Coronary artery (tissue), 2 donors: ENCODE measurements at places on chromosomes 3 and 15.

DNA sequence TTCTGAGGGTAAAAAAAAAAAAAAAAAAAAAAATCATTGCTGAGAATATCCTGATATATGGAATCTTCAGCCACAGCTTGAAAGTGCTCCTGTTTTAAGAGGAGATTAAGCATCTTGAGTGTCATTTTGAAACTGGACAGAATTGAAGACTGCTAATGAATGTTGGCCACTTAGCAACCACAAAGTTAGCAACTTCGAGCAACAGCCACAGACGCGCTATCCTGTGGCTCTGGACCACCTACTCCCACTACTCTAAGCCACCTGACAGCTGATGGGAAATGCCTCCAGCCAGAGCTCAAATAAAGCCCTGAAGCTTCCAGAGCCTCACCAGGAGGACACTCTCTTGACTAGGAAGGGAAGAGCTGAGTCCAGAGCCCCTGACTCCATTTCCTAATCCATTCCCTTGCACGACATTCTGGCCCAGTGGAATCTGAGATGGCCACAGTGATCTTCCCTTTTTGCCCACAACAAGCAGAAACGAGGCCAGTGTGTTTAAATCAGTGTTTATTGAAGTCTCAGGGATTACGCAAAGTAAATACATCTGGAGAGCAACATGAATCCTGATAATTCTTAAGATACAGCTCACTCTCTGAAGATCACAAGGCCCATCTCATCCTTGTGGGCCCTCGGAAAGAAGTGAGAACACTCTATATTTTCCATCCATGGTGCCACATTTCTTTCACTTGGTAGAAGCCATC, 58.6 kb downstream of the TMEM212 start:
- no peak for DNase-seq

GRCh38 chr3:53255423-53255774, 423 bp downstream of the TKT start:
- no peak for DNase-seq

DNA sequence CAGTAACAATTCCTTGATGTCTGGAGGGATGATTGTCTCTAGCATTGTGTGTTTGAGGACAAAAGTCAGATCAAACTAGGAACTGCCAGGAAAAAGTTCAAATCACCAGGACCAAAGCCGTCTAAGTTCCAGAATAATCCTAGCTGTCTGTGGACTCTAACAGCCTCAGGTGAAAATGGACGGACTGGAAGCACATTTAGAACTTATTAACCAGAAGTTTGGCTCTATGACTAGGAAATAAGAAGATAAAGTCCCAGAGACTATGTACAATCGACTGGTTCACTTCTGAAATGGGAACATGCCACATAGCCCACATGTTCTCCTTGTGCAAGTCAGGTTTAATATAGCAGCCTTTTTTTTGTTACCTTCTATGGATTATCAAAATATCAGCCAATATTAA, 50.6 kb upstream of the SGO1 start:
- DNase-seq: no peak

- no peak for DNase-seq
These were observed 31.5 kb upstream of the LDHAL6B start for GRCh38 chr15:59174835-59175831.

DNA sequence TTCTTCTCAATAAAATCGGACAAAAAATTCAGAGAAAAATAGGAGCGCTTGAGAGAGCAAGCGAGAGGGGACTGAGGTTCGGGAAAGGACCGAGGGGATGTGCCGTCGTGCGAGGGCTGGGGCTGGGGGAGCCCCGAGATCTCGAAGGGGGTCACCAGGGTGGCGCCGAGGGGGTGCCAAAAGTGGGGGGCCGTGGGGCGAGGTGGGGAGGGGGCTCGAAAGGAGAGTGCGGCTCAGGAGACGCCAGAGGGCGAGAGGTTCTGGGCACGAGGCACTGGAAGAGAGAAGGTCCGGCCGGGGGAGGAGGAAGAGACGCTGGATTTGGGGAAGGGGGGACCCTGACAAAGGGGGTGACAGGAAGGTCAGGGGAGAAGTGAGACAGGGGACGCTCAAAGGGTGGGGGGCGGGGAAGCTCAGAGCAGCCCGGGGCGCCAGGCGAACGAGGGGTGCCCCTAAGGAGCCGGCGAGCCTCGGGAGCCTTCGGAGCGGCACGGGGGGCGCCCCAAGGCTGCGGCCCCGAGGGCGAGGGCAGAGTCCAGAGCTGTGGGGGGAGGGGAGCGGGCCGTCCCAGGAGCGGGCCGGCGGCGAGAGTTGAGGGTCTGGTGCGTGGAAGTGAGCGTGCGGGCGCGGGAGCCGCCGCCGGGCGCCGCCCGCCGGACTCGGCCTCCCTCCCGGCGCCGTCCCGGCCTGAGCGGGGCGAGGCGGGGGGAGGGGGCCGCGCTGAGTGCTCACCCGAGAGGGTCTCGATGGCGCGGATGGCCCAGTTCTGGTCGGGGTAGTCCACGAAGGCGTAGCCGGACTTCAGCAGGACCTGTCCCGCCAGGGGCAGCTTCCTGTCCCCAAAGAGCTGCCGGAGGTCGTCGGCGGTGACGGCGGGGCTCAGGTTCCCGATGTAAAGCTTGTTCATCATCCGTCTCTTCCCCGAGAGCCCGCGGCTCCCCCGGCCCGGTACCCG, 514 bp downstream of the IGF2BP2 start:
- no peak for DNase-seq
